ENCODE measurements at places on chromosomes 5 and 9.

- DNase-seq = no peak
Observed at GRCh38 chr5:91830361-91830953, 447.3 kb upstream of the ARRDC3 start.

- DNase-seq = no peak
Observed at GRCh38 chr5:135069016-135069770, 35.2 kb upstream of the PITX1 start.

GRCh38 chr9:68668127-68668526 lies 36.9 kb upstream of the PIP5K1B start:
- DNase-seq = no peak

DNA sequence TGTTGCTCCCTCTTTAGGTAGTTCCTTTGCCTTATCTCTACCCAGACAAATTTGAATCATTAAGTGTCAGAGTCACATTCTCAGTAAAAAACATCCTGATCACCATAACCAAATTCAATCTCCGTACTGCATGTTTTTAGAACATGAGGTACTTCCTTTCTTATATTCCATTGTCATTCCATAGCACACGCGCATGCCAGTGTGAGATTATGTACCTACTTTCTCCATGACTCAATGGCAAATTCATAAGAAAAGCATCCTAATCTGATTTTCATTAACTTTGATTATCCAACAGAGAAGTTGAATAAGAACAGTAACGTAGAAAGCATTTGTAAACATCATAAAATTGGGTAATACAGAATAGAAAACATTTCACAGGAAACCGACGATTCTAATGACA lies 1118.6 kb upstream of the CDH9 start:
- DNase-seq = no peak

DNA sequence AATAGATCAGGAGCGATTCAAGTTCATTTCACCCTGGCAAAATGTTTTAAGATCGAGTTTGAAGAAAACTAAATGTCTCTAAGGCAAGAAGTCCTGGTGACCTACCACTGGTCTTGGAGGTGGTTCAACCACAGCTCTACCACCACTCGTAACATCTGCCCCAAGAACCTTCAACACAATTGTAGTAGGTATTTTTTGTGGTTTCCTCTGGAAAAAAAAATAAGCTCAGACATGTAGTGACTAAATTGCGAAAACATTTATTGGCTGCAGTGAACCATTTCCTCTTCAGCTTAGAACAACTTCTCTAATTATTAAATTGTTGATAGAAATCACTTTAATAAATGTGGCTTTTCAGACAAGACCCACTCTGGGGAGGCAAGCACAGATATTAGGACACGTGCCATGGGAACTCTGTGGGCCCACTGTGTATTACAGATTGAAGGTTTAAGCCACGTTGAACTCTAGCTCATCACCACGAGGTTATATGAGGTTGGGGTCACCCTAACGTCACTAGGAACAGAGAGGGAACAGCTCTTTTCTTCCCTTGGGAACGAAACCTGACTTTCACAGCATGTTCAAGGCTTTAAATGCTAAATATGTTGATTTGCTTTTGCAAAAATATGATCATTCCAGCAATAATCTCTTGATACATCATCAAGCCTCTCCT lies 142.9 kb downstream of the HSD17B3 start:
- DNase-seq = no peak

- DNase-seq = no peak
Observed at GRCh38 chr5:154698763-154699162, 56.4 kb upstream of the LARP1 start.

- DNase-seq = no peak
Observed at GRCh38 chr9:134637241-134637640, 4.4 kb upstream of the COL5A1 start.

DNA sequence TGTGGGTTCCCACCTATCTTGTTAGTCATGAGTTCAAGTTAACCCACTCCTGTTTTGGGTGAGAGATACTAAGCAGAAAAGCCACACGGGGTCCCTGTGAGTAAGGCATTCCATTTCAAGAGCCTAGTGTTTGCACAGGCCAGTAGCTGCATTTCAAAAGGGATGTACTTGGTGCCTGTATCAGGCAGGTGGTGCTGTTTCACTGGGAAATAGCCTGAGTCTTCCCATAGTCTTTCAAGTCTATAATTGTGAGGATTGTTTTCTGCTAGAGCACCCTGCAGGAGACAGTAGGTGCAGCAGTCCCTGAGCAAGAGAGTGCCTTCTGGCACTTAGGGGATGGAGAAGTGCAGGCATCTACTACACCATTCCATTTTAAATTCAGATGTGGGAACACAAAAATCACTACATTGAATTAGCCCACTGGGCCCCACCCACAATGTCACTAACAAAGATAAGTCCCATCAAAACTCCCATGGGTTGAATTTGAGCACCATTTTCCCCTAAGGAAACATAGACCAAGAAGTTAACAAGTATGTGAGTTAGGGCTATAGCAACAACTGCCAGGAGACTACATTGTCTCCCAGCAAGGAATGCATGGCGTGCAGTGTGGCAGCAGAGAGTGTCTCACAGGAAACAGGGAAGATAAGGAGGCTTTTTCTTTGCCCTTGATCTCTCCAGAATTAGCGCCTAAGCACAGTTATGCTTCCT lies 263.2 kb downstream of the COX7C start:
- DNase-seq = peak; percentile 4

All from stimulated activated effector memory CD8-positive, alpha-beta T cell treated with anti-CD3 and anti-CD28 coated beads, Interleukin-12 subunit alpha, Interleukin-12 subunit beta, amount 100 ng/mL, for 72 hours (primary cell).